ENCODE measurements at places on chromosomes 6 and 20. TPM values are rescaled to one million over a fixed set of nuclear protein-coding genes. Genes with fewer than 3 reads are reported as not detected.
A peak's percentile ranks its signal among the peaks of the same experiment; 100 is the strongest.

The SEMG2 gene
- not detected for total RNA-seq

The C20orf204 gene
- 0.32 TPM for total RNA-seq

The RAET1L gene
- total RNA-seq, result not detected

The SLC17A9 gene
- 0.32 TPM for total RNA-seq

The COL12A1 gene
- 11.7 TPM for total RNA-seq

The KCNG1 gene
- total RNA-seq, result 0.42 TPM

The PSORS1C2 gene
- total RNA-seq, result not detected

The MAN1A1 gene
- 21.9 TPM for total RNA-seq

The CEP85L gene
- total RNA-seq, result 5.4 TPM

DNA sequence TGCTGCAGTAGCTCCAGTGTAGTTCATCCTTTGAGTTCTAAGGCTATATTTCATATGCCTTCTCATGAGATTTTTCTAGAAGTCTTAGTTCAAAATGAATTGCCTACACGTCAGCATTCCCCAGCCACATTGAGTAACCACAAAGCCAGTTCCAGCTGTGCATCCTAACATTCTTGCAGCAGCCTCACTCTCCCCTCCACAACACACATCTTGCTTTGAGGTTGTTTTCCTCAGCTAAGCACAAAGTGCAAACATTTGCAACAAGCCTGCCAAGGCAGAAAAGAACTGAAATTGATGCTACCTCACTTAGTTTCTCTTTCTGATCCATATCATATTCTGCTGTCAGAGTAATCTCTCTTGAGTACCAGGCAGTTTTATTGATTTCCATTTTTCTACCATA lies 160.7 kb upstream of the KCNQ5 start:
- no peak for DNase-seq

GRCh38 chr6:98627129-98627775 lies 207.1 kb upstream of the POU3F2 start:
- no peak for DNase-seq

GRCh38 chr6:155481215-155481614 lies 25.6 kb upstream of the NOX3 start:
- no peak for DNase-seq

GRCh38 chr6:131929264-131929663 lies 21.9 kb downstream of the CCN2 start:
- DNase-seq, result no peak

GRCh38 chr20:20593447-20594170 lies 118.8 kb downstream of the RALGAPA2 start:
- DNase-seq, result no peak

DNA sequence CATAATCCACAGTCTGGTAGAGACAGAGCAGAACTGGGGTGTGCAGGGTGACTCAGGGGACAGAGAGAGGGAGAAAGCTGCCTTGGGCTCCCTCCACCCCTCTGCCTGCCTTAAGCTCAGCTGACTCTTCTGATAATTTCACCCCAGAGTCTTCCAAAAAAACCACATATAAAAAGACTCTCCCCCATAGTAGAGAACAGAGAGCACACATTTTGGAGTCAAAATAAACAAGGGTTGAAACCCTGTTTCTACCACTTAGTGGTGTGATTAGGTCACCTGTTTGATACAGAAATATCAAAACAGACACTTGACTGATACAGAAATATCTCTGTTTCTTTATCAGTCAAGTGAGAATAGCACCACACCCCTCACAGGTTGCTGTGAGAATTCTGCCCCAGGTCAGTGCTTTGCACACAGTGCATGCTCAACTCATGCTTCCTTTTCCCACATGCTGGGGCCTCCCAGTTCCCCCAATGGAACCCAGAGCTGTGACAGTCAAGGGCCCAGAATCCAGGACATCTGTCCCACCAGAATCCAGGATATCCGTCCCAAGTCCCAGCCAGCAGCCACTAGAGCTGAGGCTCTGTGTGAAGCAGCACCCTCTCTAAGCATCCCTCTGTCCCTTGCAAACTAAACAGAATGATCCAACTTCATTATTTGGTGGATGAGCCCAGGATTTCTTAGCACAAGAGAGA lies 1.2 kb downstream of the TREML2 start:
- DNase-seq, result no peak

DNA sequence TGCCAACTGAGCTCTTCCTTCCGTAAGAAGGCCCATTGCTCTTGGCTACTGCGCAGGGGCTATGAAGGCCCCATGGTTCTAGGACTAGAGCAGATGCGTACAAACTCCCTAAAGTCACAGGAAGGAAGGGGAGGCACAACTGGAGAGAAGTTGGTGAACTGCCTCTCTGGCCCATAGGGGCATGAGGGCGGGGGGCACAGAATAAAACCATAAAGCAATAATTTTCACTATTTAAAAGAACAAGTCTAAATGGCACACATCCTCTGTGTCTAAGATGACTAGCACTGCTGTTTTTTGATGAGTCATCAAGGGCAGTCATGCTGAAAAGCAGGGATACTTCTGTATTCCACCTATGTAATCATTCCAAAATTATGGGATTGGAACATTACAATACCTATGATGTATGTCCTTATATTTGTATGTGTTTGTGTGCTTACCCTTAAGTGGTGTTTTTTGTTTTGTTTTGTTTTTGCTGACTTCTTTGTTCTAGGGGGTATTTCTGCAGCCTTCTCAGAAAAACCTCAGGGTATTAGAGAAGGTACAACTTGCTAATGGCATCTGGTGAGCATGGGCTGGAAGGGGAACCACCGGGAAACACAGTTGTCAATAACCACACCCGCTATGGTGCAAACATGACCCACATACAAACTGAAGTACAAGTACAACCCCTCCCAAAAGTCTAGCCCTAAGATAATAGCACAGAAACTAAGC lies 36.9 kb downstream of the B4GALT5 start:
- no peak for DNase-seq

- no peak for DNase-seq
Measured at GRCh38 chr20:4445784-4446183, 275.9 kb upstream of the PRND start.

DNA sequence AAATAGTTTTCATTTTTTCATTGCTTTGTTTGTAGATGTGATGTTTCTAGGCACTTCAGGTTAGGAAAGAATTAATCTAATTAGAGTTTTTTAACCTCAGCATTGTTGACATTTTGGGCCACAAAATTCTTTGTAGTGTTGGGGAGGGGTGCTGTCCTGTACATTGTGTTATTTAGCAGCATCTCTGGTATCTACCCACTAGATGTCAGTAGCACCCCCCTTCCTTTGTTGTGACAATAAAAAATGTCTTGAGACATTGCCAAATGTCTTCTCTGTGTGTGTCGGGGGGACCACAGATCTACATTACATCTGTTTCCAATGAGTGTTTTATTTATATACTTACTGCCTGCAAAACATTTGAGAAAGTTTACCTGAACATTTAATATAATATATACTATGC lies 45.6 kb downstream of the EYA4 start:
- DNase-seq, result no peak

DNA sequence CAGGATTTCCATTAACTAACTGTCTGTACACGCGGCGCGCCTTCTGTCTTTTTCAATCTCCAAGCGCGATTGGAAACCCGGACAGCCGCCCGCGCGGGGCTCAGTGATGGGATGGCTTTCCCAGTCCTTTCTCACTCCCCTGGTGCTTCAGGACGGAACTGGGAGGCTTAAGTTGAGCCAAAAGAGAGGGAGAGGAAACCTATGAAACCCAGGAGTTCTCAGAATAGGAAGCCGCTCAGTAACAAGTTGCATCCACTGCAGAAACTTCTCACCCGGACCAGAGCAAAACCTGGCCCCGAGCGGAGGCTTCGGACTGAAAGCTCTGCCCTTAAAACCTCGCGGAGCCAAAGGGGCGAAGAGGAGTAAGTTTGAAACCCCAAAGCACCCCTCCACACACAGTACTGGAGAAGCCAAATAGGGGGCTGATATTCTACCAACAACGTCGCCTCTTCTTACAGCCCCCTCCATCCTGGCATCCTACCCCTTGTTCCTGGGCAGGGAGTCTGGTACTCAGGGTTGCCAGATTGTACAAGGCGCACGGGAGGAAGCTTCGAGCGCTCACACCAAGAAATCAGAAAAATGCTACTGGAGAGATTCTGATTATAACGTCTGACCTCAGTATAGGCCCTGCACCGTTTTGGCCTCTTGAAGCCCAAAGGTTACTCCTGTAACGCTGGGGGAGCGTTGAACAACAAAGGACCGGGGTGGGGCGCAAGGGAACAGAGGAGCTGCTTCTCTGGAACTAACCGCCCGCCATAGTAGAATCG lies 906 bp upstream of the COL12A1 start:
- peak; percentile 29 for DNase-seq

DNA sequence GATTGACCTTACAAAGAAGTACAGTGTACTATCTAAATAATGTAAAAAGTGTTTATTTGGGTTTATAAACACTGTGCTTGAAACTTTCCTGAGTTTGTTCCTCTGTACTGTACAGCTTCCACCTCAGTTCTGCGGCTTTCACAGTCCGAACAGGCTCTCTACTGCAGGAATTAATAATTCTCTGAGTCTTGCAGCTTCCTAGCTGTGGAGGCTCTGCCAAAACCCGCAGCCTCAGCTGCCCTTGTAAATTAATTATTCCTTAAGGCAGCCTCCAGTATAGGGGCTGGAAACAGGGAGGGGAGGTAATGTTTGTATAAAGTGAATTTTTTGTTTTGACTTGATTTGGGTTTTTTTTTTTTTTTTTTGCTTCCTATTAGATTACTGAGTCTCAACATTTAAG lies 19.2 kb downstream of the TSPYL4 start:
- DNase-seq, result no peak

DNA sequence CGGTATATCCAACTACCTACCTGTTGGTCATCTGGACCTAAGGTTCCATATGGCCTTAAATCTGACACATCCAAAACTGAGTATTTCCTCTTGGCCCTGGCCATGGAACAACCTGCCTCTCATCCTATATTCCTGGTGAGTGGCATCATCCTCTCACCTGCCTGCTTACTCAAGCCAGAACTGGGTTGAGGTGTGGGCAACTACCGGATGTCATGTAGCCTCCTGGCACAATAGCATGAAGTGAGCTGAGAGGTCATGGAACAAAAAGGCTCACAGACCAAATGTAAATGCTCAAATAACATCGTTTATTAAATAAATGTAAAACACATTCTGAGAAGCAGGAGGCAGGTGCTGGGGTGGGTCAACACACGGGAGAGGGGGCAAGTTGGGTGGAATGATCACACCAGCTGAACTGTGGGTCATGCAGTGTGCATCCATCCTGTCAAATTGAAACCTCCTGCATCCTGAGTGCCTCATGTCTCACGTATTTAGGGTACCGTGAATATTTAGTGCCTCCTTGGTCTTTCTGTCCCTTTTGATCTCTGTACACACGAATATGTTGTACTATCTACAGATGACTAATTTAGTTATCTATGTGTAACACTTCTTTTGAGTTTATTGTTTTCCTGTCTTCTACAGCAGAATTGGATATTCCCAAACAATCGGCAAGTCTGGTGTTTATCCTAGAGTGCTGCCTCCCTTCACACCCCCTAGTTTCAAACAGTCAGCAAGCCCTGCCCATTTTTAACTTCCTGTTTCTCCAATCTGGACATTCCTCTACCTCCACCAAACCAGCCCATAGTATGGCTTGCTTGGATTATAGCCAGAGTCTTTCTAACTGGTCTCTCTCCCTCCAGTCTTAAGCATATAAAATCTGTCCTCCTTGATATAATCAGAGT lies 7.9 kb upstream of the POU5F1 start:
- DNase-seq, result no peak
